ENCODE measurements at places on chromosomes 3 and 15.

GRCh38 chr3:48024401-48024800 is 8.2 kb upstream of the MAP4 start:
- DNase-seq: no peak
- no peak overlapping the region for H3K27ac ChIP-seq
- H3K27me3 ChIP-seq: no peaks in the 10 kb centered on the region
- no peaks in the 10 kb centered on the region for H3K36me3 ChIP-seq
- H3K4me3 ChIP-seq: no peak overlapping the region

DNA sequence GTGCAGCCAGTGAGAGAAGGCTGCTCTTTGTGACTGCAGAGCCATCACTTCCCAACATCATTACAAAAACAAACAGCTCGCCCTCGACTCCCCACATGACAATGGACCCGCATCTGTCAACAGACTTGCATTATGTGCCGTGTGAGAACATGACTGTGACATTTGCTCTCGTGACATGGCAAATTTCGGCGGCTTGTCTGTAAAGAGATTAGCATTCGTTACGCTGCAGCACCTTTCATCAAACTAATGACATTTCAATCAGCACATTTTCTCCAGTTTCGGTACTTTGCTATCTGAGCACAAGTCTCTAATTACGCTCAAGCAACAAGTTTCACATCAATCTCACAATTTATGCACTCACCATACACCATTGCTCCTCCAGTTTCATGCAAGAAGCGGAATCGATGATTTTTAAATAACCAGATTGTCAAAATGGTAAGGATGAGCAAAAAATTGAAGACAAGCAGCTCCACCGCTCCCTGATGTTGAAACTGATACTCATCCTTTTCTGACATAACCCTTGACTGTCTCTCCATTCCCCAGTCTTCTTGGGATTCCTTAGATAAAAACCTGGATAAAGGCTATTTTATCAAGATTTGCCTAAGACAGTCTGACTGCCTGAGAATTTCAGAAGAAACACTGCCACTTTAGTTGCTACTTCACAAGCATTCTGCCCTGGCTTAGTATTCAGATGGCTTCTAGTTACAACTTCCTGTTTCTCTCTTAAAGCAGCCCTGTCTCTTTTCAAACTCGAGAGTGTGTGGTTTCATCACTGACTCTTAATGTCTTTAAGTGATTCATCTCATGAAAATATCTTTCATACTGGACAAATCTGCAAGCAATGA is at the start of gene SLC9A9:
SLC9A9 (minus strand) TSS at position 682 of the 845 bp plus-strand sequence; CDS start at position 536, 146 bp downstream.
- no peak for DNase-seq
- H3K27me3 ChIP-seq: no peaks in the 10 kb centered on the region
- H3K4me3 ChIP-seq: peak within 1 kb of the TSS; percentile 55
- H3K4me1 ChIP-seq: peaks cover 48% of the 10 kb centered on the region
- peak within 1 kb of the TSS; percentile 67 for H3K27ac ChIP-seq

- H3K4me1 ChIP-seq: no peaks in the 10 kb centered on the region
- H3K36me3 ChIP-seq: no peaks in the 10 kb centered on the region
- no peak overlapping the region for H3K27ac ChIP-seq
- peaks cover 30% of the 10 kb centered on the region for H3K27me3 ChIP-seq
These were observed 127.7 kb downstream of the NUP210 start for GRCh38 chr3:13292375-13292774.

DNA sequence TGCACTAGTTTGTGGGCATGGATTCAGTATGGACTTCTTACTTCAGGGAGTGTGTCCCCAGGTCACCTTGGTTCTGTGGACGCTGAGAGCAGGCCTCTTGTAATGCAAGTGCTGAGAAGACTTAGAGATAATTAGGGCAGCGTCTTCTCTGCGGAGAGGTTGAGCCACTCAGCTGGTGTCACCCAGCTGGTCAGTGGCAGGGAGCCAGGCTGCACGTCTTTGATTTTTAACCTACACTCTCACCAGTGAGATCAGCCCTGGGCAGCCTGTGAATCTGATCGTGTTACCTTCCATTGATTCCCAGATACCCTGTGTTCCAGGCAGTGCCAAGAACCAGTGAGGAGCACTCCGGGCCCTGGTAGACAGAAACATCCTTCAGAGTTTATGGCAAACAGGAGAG is 92.6 kb downstream of the SLCO3A1 start:
- H3K27ac ChIP-seq: peak overlapping the region; percentile 5
- peaks cover 91% of the 10 kb centered on the region for H3K4me1 ChIP-seq
- no peaks in the 10 kb centered on the region for H3K36me3 ChIP-seq
- DNase-seq: no peak
- no peak overlapping the region for H3K4me3 ChIP-seq

DNA sequence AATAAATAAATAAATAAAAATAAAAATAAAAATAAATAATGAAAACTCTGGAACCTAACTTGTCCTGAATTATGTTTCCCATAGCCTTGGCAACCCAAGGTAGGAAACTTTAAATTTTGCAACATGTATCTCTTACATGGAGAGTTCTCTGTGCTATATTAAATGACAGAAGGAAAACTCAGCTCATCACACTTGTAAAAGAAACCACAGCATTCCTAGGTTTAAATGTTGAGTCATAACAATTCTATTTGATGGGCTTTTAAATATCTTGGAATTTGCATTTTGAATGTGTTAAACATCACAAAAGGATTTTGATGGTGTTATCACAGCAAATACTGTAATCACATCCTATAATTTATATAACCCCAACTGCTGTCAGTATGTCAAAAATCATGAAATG is 144.2 kb downstream of the LRTM1 start:
- no peak overlapping the region for H3K4me3 ChIP-seq
- no peak for DNase-seq
- H3K27ac ChIP-seq: no peak overlapping the region
- no peaks in the 10 kb centered on the region for H3K36me3 ChIP-seq
- H3K4me1 ChIP-seq: no peaks in the 10 kb centered on the region

GRCh38 chr3:74089814-74090213 is 465.1 kb upstream of the PDZRN3 start:
- no peaks in the 10 kb centered on the region for H3K27me3 ChIP-seq
- no peaks in the 10 kb centered on the region for H3K36me3 ChIP-seq
- no peaks in the 10 kb centered on the region for H3K4me1 ChIP-seq
- no peak overlapping the region for H3K27ac ChIP-seq
